ENCODE measurements at places on chromosomes 6 and 20.

- DNase-seq = no peak
Measured at GRCh38 chr20:39234520-39235095, 272.5 kb downstream of the DHX35 start.

DNA sequence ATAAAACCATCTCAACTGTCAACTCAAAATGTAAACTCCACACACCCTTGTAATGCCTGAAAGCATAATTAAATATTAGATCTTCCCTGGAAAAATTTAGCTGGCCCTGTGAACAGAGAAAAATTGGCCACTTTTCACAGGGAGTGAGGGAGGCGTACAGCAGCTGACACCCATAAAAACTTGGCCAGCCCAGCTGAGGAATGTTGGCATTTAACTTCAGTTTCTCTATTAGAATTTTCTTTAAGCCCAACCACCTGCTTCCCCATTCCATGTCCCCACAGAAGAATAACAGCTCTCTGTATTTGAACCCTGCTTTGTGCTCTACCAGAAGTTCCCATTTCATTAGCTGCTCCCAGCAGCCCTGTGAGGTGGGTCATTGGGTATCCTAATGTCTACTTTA, 41.0 kb downstream of the PKHD1 start:
- no peak for DNase-seq

GRCh38 chr6:129186988-129187387, 304.1 kb downstream of the LAMA2 start:
- DNase-seq = no peak

DNA sequence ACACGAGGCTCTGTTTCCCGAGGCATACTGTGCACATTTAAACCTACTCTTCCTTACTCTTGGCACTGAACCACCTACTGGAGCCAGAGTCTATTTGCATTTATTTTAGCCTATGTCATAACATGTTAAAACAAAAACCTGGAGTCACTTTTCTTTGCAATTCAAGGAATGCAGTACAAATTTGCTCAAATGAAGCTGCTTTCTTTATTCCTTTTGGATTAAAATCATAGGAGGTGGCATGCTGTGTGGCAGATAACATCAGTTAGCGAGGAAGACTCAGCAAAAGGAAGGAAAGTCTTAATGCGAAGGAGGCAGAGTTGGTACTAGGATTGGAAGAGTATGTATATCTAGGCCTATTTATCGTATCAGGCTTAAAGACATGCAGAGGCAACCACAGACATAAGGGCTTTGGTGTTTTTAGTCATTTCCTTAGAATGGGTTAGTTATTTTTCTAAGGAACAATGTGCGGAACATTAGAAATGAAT, 92.9 kb downstream of the SAMD3 start:
- DNase-seq = no peak

DNA sequence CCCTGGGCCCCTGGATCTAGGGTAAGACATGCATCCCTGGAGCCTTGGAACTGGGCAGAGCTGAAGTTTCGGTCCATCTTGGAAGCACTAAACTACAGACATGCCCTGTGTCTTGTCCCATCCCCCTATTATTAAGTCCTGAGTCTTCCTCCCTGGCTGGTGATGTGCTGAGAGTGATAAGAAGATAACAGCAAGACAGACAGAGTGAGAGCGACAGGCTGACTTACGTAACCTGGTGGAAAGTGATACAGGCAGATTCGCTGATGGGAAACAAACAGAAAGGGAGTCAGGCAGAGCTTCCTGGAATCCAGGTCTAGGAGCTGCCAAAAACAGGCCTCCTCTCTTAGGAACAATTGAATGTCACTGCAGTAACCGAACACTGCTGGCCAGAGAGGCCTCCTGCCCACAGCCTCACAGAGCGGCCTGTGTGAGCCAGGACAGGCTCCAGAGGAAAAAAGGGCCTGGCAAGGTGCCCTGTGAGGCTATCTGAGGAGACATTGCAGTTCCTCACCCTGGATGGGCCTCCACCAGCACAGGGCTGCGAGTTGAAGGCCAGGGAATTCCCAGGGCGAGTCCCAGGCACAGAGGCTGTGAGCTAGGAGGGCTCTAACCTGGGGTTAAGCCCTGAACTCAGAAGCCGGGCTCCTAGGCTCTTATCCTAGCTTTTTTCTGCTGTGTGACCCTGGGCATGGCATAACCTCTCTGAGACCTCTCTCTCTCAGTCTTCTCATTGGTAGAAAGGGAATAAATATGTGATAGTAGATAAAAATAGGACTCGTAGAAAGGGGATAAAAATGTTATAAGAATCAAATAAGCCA, 34.2 kb upstream of the B4GALT5 start:
- DNase-seq = no peak
